Activated gamma-delta T cell (primary cell): ENCODE measurements at places on chromosomes 6 and 20.

DNA sequence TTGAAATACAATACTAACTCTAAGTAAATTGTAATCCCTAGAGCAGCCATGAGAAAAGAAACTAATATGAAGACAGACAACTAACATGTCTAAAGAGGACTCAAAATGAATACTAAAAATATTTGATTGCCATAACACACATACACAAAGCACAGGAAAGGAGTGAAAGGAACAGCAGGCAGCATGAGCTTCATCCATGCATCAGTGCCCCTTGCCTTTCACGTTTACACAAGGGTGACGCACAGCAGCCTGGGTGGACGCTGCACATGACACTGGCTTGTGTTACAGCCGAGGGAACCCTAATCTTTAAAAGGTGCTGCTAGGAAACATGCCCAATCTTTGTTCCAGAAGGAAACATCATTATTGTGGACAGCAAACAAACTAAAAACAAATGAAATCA is 123.5 kb downstream of the MAN1A1 start:
- DNase-seq = no peak

- no peak for DNase-seq
Observed at GRCh38 chr20:4081421-4081820, 66.1 kb upstream of the RNF24 start.

DNA sequence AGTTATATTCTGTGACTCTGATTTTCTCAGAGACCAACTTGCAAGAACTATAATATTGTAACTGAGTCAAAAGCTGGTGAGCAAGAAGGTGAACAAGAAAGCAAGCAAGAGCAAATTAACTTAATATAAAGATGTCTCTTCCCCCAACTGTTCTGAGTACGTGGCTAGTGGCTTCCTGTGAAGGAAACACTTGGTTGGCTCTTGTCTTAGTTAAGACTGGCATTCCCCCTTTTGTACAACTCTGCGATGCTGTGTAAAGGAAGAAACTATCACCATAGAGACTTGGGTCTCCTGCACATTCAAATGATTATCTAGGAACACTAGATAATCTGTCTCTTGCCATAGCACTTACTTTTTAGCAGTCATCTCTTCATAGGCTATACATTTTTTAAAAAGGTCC is 47.3 kb upstream of the TNFAIP3 start:
- DNase-seq = no peak

DNA sequence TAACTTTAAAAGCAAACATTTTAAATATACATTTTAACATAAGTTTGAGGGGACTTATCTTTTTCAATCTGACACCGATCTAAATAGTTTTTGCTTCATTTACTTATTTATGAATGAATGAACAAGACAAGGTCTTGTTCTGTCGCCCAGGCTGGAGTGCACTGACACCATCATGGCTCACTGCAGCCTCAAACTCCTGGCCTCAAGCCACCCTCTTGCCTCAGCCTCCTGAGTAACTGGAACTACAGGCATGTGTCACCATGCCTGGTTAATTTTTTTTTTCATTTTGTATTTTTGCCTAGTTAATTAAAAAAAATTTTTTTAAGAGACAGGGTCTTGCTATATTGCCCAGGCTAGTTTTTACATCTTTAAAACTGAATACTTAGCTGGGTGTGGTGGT is 25.4 kb downstream of the FBXO9 start:
- no peak for DNase-seq

DNA sequence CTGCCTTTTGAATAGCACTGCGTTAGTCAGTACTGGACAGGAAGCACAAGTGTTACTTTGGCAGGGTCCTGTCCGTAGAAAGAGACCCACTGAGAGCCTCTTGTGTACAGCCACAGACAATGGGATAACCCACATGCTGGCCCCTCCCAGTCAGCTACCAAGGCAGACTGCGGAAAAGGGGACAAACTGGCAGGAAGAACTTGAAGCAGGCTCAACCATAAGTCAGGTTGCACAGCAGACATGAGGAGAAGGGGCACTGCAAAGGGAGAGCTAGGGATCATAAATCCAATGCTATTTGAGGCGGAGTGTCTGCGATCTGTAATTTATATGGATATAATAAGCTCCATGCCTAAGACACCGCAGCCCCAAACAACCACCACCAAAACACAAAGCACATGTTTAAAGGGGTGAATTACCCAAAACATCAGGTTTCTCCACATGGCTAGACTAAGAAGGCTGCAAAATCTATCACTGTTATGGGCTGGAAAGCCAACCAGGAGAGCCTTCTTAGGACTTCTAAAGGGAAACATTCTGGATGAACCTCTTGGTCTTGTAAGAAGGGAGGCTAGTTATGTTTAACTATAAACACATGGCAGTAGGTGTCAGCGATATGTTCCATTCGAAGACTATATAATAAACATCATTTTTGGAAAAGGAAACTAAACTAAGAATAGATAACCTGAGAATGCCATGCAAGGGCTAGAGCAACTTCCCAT is 141.7 kb downstream of the BACH2 start:
- DNase-seq = no peak

- DNase-seq = no peak
Observed at GRCh38 chr20:4099905-4100675, 84.7 kb upstream of the RNF24 start.

- DNase-seq = no peak
Observed at GRCh38 chr6:21752054-21752811, 158.7 kb downstream of the SOX4 start.

GRCh38 chr6:36336779-36337241 is at the start of gene BNIP5:
Gene BNIP5 (minus strand): TSS chr6:36336888. CDS start chr6:36330690, 6,198 bp downstream.
- DNase-seq = no peak

DNA sequence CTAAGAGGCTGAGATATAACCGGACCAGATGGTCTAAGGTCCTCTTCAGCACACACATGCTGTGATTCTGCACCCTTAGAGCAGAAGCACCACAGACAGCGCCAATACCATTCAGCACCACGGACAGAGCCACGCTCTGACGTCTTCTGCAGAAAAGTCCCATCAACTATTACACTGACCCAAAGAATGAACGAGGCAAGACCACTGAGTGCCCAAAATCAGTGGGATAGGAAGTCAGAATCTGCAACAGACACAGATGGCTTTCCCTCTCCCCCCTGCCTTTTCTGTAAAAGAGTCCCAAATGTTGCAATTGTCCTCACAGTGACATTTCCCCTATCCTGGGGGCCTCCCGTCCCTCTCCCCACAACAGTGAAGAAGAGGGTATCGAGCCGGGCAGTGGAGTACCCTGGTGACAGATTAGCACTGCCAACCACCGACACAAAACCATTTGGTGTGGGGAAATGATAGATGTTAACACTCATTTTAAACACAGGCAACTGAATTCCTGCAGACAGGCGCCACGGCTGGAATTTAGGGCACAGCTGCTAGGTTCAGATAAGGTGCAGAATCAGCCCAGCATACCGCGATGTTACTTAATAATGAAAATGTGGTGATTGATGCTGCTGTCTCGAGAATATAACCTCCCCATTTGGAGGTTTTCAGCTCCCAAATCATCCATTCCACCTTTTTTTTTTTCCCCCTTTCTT is 66.6 kb upstream of the CTNNBL1 start:
- no peak for DNase-seq
